ENCODE measurements at places on chromosomes 2 and 18.

DNA sequence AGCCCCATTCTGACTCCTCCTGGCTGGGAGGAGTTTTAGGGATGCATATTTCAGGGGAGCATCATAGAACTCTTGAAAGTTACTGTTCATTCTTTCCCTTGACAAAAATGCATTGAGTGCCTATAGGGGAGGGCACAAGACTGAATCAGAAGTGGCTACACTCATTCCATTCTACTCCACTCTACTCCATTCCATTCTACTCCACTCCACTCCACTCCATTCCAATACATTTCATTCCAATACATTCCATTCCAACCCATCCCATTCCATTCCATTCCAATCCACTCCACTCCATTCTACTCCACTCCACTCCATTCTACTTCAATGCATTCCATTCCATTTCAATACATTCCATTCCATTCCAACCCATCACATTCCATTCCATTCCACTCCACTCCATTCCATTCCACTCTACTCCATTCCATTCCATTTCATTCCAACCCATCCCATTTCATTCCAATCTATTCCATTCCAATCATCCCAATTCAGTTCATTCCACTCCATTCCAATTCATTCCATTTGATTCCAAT, 110.8 kb downstream of the LOXHD1 start:
- no peaks in the 10 kb centered on the region for H3K4me1 ChIP-seq
- H3K36me3 ChIP-seq: no peaks in the 10 kb centered on the region
- peaks cover 22% of the 10 kb centered on the region for H3K27me3 ChIP-seq
- no peak for DNase-seq
- no peak overlapping the region for H3K4me3 ChIP-seq

- no peak overlapping the region for H3K27ac ChIP-seq
- DNase-seq: no peak
- peaks cover 36% of the 10 kb centered on the region for H3K4me1 ChIP-seq
Measured at GRCh38 chr18:44557616-44558151, 123.0 kb upstream of the SETBP1 start.

DNA sequence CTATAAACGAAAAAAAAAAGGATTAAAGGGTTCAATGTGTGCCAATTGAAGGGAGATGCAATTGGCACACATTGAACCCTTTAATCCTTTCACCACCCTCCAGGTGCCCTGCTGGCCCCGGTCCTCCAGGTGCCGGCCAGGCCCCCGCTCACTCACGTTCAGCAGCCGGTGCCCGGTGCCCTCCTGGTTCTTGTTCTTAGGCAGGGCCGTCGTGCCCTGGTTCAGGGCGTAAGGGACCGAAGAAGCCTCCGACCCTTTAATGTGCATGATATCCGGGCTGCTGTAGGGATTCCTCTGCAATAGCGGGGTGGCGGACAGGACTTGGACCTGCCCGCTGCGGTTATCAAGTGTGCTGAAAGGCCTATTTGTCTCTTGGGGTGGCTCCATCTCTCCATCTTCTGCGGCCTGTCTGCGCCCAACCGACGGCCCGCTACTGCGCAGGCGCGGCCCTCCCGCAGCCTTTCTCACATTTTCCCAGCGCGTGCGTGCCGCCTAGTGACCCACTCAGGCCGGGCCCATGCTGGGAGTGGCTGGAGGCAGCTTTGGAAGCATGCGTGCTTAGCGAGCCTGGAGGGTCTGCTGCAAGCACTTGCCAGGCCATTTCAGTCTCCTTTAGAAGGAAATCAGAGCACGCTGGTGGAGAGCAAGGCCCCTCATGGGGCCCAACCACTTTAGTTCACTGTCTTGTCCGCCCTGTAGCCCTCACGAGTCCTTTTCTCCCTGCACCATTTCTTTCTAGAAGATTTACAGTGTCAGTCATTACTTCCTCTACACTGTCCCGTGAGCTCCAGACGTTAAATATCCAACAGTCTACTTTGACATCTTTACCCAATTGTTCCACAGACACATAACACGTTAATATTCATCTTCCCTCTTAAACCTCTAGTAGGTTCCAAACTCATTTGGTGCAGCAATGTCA, 24.3 kb downstream of the TMEM237 start:
- no peaks in the 10 kb centered on the region for H3K4me1 ChIP-seq
- no peak overlapping the region for H3K27ac ChIP-seq
- DNase-seq: no peak
- no peak overlapping the region for H3K4me3 ChIP-seq

GRCh38 chr18:8526332-8526731, 82.9 kb upstream of the RAB12 start:
- DNase-seq: no peak
- peaks cover 13% of the 10 kb centered on the region for H3K27me3 ChIP-seq
- no peak overlapping the region for H3K4me3 ChIP-seq
- no peak overlapping the region for H3K27ac ChIP-seq

GRCh38 chr2:63049970-63050333, 678 bp upstream of the OTX1 start:
- peak overlapping the region; percentile 79 for H3K4me3 ChIP-seq
- no peak for DNase-seq
- peaks cover 96% of the 10 kb centered on the region for H3K27me3 ChIP-seq
- peaks cover 11% of the 10 kb centered on the region for H3K36me3 ChIP-seq
- H3K4me1 ChIP-seq: peaks cover 35% of the 10 kb centered on the region

- H3K4me3 ChIP-seq: no peak overlapping the region
- peaks cover 12% of the 10 kb centered on the region for H3K4me1 ChIP-seq
- no peaks in the 10 kb centered on the region for H3K27me3 ChIP-seq
- peaks cover 2% of the 10 kb centered on the region for H3K36me3 ChIP-seq
Measured at GRCh38 chr2:84991404-84992160, 20.6 kb downstream of the KCMF1 start.

DNA sequence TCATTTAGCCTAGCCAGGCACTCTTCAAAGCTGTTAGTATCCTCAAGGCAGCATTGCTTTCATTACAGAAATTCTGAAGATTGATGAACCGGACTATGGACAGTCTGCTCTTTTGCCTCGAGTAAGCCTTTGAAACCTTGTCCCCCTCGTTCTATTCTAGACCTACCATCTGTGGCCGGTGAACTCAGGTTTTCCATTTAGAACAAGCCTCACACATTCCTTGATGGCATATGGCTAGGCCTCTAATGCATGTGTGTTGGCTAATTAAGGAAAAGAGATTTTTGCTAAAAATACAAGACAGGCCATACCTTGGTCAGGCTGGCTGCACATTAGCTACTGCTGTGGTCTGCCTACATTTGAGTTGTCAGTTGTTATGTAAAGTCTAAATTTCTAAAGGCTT, 111.8 kb downstream of the CERS6 start:
- peaks cover 23% of the 10 kb centered on the region for H3K36me3 ChIP-seq
- H3K4me3 ChIP-seq: no peak overlapping the region
- H3K4me1 ChIP-seq: peaks cover 32% of the 10 kb centered on the region
- DNase-seq: no peak
- H3K27me3 ChIP-seq: no peaks in the 10 kb centered on the region

DNA sequence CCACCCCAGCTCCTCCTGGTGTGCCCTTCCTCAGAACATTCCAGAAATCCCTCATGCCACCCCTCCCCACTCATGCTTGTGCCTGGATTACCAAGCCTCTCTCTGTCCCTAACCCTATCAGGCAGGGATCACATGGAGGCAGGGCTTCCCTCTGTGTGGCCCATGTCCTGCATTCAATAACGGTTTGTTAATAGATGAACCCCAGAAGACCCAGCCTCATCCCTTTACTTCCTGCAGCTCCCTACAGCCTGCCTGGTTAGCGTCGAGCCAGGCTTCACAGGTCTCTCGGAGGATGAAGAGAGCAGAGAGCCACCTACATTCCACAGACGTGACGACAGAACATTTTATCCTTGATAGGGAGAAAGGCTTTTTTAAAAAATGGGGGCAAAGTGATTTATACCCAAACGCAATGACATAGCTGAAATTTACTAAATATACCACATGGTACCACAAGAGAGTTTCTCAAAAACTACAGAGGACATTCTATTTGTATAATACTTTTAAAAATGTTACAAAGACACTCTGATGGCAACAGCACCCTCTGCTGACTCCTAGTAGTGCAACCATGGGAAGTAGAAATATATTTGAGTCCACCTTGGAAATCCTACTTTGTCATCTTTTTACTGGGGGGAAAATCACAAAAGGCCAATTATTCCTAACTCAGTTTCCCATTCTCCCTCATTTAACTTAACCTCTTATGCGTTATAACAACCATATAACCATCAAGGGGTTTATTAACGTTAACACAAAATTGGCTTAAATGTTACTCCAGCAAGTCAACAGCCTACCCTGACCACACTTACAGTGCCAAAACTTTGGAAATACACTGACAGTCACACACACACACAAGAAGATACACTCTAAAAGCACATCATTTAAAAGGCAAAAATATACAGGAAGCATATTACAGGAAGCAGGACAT, 30.7 kb downstream of the FBXO15 start:
- no peak for DNase-seq
- no peak overlapping the region for H3K4me3 ChIP-seq
- peaks cover 6% of the 10 kb centered on the region for H3K27me3 ChIP-seq
- H3K27ac ChIP-seq: peak overlapping the region; percentile 35

DNA sequence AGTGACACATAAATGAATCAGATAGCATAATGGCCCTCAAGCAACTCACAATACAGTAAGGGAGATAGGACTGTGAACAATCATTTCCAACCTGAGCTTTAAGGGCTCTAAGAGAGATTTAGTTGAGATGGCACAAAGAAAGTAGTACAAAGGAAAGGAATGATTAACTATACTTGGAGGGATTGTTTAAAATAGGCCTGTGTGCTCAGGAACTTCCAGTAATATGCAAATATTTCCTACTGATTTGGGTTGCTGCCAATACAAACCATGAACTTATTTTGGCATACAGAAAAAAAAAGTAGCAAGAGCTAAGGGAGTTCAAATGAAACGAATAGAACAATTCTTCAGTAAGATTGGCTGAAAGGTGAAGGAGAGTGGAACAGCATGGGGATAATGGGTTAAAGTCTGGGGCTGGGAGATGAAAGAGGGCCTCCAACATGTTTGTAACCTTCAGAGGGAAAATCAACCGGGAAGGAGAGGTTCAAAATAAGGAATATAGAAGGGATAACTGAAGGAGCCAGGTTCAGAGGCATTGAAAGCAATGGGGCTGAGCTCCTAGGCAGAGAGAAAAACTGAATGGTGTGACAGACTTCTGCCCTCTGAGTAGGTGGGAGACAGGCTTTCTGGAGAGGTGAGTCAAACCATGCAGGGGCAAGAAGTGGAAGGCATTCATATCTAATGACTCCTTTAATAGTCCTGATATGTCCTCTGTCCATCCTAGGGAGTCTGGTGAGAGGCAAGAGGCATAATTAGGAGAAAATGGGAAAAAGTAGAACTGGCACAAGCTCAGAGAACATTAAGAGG, 83.5 kb downstream of the DNAH7 start:
- no peak overlapping the region for H3K4me3 ChIP-seq
- H3K27me3 ChIP-seq: peaks cover 8% of the 10 kb centered on the region
- DNase-seq: no peak
- no peaks in the 10 kb centered on the region for H3K36me3 ChIP-seq
- H3K4me1 ChIP-seq: peaks cover 3% of the 10 kb centered on the region
- no peak overlapping the region for H3K27ac ChIP-seq

- no peak for DNase-seq
- H3K4me3 ChIP-seq: no peak overlapping the region
- H3K4me1 ChIP-seq: peaks cover 4% of the 10 kb centered on the region
- no peak overlapping the region for H3K27ac ChIP-seq
- no peaks in the 10 kb centered on the region for H3K36me3 ChIP-seq
Measured at GRCh38 chr2:31127931-31128330, 10.3 kb downstream of the GALNT14 start.

DNA sequence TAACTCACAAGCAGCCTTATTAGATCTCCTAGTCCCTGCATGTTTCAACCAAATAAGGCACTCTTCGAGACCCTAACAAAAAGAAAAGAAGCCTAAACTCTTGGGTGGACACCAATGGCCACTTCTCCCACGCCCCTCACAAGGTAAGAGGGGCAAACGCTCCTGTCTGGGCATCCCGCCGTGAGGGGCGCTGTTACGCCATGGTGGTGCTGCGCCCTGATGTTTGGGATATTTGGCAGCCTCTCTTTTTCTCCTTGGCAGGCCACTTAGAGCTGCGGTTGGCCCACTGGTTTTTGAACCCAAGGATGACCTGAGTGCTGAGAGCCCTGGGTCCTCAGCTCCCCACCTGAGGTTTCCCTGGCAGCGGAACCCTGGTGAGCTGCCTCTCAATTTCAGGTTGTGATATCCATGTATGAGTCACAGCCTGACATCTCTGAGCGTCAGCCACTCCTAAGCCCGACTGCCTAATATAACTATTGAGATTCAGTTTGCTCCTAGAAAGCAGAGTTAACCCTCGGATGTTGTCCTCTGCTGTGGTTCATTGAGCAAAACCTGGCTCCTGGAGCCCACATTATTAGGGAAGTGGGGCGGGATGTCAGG, 103.3 kb downstream of the COL6A3 start:
- H3K4me3 ChIP-seq: no peak overlapping the region
- H3K27me3 ChIP-seq: no peaks in the 10 kb centered on the region
- H3K36me3 ChIP-seq: no peaks in the 10 kb centered on the region
- no peak overlapping the region for H3K27ac ChIP-seq
- H3K4me1 ChIP-seq: peaks cover 32% of the 10 kb centered on the region

DNA sequence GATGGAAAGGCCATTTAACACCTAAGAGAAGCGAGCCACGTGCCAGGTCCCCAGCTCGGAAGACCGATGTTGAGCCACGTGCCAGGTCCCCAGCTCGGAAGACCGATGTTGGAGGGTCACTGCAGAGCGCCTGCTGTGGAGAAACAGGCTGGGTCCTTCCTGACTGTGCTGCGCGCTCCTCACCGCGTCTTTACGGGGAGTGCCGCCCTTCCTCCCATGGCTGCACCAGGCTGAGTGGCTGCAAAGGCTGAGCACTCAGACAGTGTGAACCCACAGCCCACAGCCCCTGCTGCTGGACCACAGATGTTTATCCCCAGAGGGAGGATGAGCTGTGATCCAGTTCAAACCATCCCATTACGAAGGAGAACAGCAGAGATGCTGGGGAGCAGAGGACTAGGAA, 55.7 kb downstream of the RTP5 start:
- no peaks in the 10 kb centered on the region for H3K4me1 ChIP-seq
- H3K27me3 ChIP-seq: peaks cover 7% of the 10 kb centered on the region
- no peak overlapping the region for H3K27ac ChIP-seq
- no peak for DNase-seq
- H3K4me3 ChIP-seq: no peak overlapping the region

DNA sequence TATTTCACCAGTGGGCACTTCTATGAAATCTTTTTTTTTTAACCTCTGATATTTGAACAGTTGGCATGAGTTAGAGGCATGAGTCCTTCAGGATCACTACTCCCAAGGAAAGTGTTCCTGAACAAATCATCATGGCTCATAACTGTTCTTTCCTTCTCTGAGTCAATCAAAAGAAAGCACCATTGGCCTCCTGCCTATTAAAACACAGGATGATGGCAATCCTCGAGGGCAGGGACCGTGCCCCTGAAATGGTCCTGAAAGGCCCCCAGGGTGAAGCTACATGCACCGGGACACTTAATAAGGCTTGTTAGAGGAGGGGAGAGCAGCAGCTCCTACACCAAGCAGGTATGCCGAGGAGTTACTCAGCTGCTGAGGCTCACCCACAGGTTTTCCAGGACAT, 43.5 kb downstream of the SLC14A2 start:
- no peaks in the 10 kb centered on the region for H3K4me1 ChIP-seq
- no peak overlapping the region for H3K27ac ChIP-seq
- H3K4me3 ChIP-seq: no peak overlapping the region
- no peaks in the 10 kb centered on the region for H3K36me3 ChIP-seq
- no peaks in the 10 kb centered on the region for H3K27me3 ChIP-seq
